Sciatic nerve (tissue), 2 donors: ENCODE measurements at places on chromosomes 5 and 9. TPM values are rescaled to one million over a fixed set of nuclear protein-coding genes. Genes with fewer than 3 reads are reported as not detected.

SHC3 gene
- 5.3 TPM for total RNA-seq

SLC46A2 gene
- 0.27 TPM for total RNA-seq

MRPL36 gene
- 28.4 TPM for total RNA-seq

RNF224 gene
- total RNA-seq = not detected

FAM153A gene
- total RNA-seq = 3.0 TPM

FOXD1 gene
- total RNA-seq = 99.3 TPM

SURF4 gene
- 91.3 TPM for total RNA-seq

BAAT gene
- not detected for total RNA-seq

PTCH1 gene
- total RNA-seq = 136 TPM

PCDHGB2 gene
- total RNA-seq = 10.2 TPM

FOXI1 gene
- total RNA-seq = not detected

NKD2 gene
- total RNA-seq = 0.89 TPM

RASEF gene
- total RNA-seq = 0.09 TPM

TRIP13 gene
- 0.89 TPM for total RNA-seq

IFNA21 gene
- total RNA-seq = not detected

DOCK8 gene
- 31.4 TPM for total RNA-seq

STPG3 gene
- not detected for total RNA-seq

PCDHA11 gene
- total RNA-seq = 1.4 TPM

ADCY2 gene
- total RNA-seq = 10.0 TPM

PTPN3 gene
- 1.0 TPM for total RNA-seq

PKD2L2 gene
- not detected for total RNA-seq

PAEP gene
- not detected for total RNA-seq

GFI1B gene
- total RNA-seq = not detected

HNRNPAB gene
- total RNA-seq = 88.0 TPM

TRIM41 gene
- 24.6 TPM for total RNA-seq

OBP2B gene
- not detected for total RNA-seq

RNF180 gene
- total RNA-seq = 16.4 TPM

KCNN2 gene
- total RNA-seq = 0.71 TPM

KIAA0825 gene
- total RNA-seq = 5.6 TPM

ASPN gene
- total RNA-seq = 14.4 TPM

SMIM23 gene
- not detected for total RNA-seq

GCNT4 gene
- 1.4 TPM for total RNA-seq

OR1J1 gene
- not detected for total RNA-seq

SH3GL2 gene
- 1.1 TPM for total RNA-seq

HOMER1 gene
- total RNA-seq = 8.7 TPM

LRRC19 gene
- total RNA-seq = not detected
